Right ventricle myocardium superior (tissue), 1 donor: ENCODE measurements at places on chromosomes 7 and 10. TPM values are rescaled to one million over a fixed set of nuclear protein-coding genes. Genes with fewer than 3 reads are reported as not detected.

Gene KIF11
- total RNA-seq, result 0.78 TPM

Gene LIPM
- total RNA-seq, result not detected

Gene CALML5
- total RNA-seq, result not detected

Gene ATP6V0A4
- not detected for total RNA-seq

DNA sequence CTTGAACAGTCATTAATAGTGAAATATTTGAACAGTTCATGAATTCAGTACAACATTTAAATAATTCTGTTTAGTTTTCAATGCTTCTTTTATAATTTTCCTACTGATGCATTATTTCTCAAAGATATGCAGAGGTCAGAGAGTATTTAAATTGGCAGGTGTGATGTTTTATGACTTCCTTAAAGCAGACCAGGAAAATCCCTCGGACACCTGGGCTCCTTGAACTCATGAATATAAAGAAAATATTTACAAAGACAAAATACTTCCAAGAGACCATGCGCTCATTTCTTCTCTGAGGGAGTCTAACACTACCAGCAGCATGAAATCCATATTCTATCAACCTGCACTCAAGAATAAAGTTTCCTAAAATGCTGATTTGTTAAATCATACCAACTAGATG, 127.6 kb downstream of the IPMK start:
- DNase-seq, result no peak

- no peak for DNase-seq
These were observed 350.1 kb downstream of the HGF start for GRCh38 chr7:81419731-81420130.

DNA sequence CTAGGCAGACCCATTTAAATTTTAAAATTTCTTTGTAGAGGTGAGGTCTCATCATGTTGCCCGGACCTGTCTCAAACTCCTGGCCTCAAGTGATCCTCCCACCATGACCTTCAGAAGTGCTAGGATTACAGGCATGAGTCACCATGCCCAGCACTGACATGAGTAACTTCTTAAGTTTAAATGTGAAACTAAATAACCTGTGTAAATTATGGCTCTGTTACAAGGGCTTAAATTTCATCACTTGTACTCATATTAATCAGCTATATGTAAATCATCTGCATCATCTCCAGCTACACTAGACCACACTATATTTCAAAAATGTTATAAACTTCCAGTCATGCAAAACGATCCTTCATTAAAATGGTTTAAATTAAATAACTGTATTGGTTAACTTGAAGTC, 56.1 kb downstream of the ATAD1 start:
- DNase-seq, result no peak

GRCh38 chr7:35695473-35695850, 527 bp upstream of the HERPUD2 start:
- DNase-seq, result no peak
